ENCODE measurements at places on chromosomes 16 and 17. TPM values are rescaled to one million over a fixed set of nuclear protein-coding genes. Genes with fewer than 3 reads are reported as not detected.

Gene CNTROB
- 22.0 TPM for total RNA-seq

Gene PTGES3L
- 0.23 TPM for total RNA-seq

Gene CCL17
- not detected for total RNA-seq

Gene PRR29
- total RNA-seq: 1.1 TPM

Gene DOC2B
- 8.5 TPM for total RNA-seq

Gene CNTNAP1
- total RNA-seq: 2.1 TPM

Gene RAB37
- total RNA-seq: not detected

Gene HIC1
- total RNA-seq: 10.4 TPM

Gene CACNG1
- not detected for total RNA-seq

Gene APOH
- total RNA-seq: not detected

Gene KRTAP9-4
- total RNA-seq: not detected

Gene CCDC200
- total RNA-seq: not detected

Gene RDM1
- total RNA-seq: 4.3 TPM

Gene KRT25
- not detected for total RNA-seq

Gene TNRC6C
- 2.7 TPM for total RNA-seq

Gene MLYCD
- 1.6 TPM for total RNA-seq

Gene GFOD2
- 18.8 TPM for total RNA-seq

Gene CCR7
- total RNA-seq: not detected

Gene DHX58
- 3.1 TPM for total RNA-seq

Gene PRCD
- total RNA-seq: not detected

Gene ZCCHC14
- total RNA-seq: 3.0 TPM

Gene KRT13
- total RNA-seq: not detected

Gene KRTAP2-2
- total RNA-seq: not detected

Gene SCIMP
- total RNA-seq: not detected

Gene TNP2
- not detected for total RNA-seq

Gene KIF18B
- 4.9 TPM for total RNA-seq

Gene SCGB1C2
- total RNA-seq: not detected
